Activated CD4-positive, alpha-beta memory T cell treated with anti-CD3 and anti-CD28 coated beads for 36 hours (primary cell): ENCODE measurements at places on chromosomes 2 and 18. TPM values are rescaled to one million over a fixed set of nuclear protein-coding genes. Genes with fewer than 3 reads are reported as not detected.

GRCh38 chr2:68391099-68391498 lies 26.0 kb downstream of the PLEK start:
- no peak for DNase-seq

CD226 gene
- total RNA-seq: 63.9 TPM

TACR1 gene
- not detected for total RNA-seq

EMX1 gene
- total RNA-seq: not detected
